A549 treated with Mapracorat at 1 μM for 4 hours (cell line): ENCODE measurements at places on chromosomes 13 and 19. TPM values are rescaled to one million over a fixed set of nuclear protein-coding genes. Genes with fewer than 3 reads are reported as not detected.

Gene CD177
- total RNA-seq, result 0.07 to 0.21 TPM (median 0.10 TPM) in 5 replicates

Gene F10
- 0.15 TPM in 1 of 5 replicates, not detected in the others for total RNA-seq

Gene ZNF846
- 0.72 to 1.2 TPM (median 1.1 TPM) in 5 replicates for total RNA-seq

Gene PABPC3
- total RNA-seq, result 0.14 to 0.25 TPM (median 0.18 TPM) in 5 replicates

Gene TLE6
- 4.1 to 6.6 TPM (median 5.0 TPM) in 5 replicates for total RNA-seq
